ENCODE measurements at places on chromosomes 2 and 18.

- DNase-seq, result no peak
Measured at GRCh38 chr2:231810905-231811304, 24.7 kb downstream of the COPS7B start.

DNA sequence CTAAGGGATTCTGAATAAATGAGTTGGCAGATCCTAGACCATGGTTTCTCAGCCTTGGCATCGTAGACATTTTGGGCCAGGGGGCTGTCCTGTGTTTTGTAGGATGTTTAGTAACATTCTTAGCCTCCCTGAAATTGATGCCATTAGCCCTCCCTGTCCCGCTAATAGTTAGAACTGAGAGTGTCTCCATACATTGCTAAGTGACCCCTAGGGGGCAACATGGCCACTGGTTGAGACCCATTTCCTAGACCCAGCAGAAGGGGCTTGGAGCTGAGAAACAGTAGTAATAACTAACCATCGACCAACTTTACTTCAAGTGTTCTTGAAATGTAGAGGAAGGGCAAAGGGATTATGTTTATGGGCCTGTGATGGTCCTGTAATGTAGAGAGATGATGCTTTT lies 40.8 kb downstream of the KCMF1 start:
- no peak for DNase-seq

GRCh38 chr18:38421021-38421420 lies 855.4 kb upstream of the CELF4 start:
- no peak for DNase-seq

GRCh38 chr18:66916834-66917233 lies 312.9 kb upstream of the CDH19 start:
- DNase-seq, result no peak

GRCh38 chr2:86044045-86044444 lies 61.6 kb downstream of the POLR1A start:
- no peak for DNase-seq
